ENCODE measurements at places on chromosomes 3 and 15.
A peak's percentile ranks its signal among the peaks of the same experiment; 100 is the strongest.

- DNase-seq = peak; percentile 45
Observed at GRCh38 chr3:123344175-123344906, 104.5 kb downstream of the ADCY5 start.

DNA sequence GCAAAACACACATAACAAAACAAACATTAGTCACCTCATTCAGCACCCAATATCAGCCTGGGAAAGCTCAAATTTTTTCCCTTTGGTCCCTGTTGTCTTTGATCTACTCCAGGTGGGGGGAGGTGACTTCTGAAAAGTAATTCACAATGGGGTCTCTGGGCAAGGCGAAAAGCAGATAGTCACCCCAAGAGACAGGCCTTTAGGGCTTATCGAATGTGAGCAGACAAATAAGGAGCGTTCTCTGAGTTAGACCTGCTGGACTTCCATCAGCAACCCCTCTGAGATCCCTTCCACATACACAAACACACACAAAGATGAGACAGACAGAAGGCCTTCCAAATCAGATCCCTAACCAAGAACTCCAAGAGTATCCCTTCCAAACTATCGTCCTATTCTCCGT, 171.0 kb upstream of the SMAD3 start:
- no peak for DNase-seq

DNA sequence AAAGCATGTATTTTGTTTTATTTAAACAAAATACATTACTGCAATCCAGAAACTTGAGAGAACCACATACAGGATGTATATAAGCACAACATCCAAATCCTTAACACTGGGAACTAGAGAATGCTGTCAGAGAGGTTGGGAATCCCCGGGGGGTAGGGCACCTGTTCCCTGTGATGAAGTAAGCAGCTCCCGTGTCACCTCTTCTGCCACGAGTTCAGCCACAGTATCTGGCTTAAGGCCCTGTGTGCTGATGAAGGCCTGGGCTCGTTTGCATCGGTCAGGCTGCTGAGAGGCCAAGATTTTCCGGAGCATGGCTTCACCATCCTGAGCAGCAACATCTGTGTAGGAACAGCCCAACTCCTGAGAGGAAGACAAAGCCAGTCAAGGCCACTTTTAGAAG, 36.4 kb downstream of the EIF3J start:
- DNase-seq = no peak

DNA sequence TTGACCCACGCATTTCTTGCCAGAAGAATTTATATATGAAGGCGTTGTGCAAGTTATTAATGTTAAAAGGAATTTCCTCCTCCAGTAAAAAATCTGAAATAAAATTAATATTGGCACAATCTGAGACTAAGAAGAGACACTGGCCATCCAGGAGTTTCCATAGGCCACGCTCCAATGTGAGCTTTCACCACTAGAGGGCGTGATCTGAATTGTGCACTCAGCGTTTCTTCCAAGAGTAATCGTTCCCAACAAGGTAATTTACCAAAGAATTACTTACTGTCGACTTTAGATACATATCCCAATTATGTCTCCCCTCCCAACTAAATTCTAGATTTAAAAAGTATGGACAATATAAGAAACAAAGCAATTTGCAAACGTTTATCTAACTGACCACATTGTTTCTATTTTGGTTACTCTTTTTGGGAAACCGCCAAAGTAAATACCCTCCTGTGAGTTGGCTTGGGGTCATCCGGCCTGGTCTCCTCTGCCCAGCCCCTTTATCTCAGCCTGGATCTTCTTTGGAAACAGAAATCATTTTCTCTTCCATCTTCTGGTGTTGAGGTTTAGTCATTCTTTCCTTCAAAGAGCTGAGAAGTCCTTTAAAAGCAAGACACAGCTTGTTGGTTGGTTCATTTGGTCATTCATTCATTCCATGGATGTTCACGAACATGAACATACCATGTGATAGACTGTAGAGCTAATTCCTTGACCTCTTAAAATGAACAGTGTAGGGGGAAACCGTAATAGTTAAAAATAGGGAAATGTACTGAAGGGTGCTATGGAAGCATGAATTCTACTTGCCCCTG, 26.2 kb downstream of the POLR2M start:
- DNase-seq = peak; percentile 89

DNA sequence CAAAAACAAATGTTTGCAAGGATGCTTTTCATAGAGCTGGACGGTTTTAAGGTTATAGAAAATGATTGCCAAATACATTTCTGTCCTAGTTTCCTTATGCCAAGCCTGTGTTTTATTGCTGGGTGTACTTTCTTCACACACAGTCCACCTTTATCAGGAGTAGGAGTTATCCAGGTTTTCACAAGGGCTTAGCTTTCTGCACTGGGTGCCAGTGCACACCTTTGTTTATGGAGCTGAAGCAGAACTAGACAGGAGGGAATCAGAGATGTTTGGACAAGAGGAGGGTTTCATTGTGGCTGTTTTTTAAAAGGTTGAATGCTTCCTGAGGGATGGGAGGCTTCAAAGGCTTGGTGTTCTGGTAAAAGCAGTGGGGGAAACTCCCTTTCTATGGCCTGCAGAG, 29.5 kb upstream of the FAM3D start:
- no peak for DNase-seq

GRCh38 chr3:42195879-42196330, 70.1 kb downstream of the CCK start:
- no peak for DNase-seq

GRCh38 chr3:41338276-41338675, 139.0 kb downstream of the CTNNB1 start:
- no peak for DNase-seq

DNA sequence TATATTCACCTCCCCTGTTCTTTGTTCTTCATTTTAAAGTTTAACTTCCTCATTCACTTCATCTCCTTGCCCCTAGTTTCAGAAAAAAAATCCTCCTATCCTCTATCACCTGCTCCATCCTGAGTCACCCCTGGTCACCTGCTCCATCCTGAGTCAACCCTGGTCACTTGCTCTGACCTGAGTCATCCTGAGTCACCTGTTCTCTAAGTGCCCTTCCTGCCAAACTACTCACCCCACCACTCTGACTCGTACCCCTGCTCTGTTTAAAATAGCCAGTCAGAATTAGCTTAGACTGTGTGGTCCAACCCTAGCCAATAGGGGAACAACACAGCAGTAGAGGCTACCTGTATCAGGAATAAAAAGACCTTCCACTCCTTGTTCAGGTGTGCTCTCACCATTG, 716.9 kb downstream of the ZBBX start:
- DNase-seq = no peak

- DNase-seq = no peak
Observed at GRCh38 chr3:127175272-127175671, 17.7 kb upstream of the PRR23E start.

DNA sequence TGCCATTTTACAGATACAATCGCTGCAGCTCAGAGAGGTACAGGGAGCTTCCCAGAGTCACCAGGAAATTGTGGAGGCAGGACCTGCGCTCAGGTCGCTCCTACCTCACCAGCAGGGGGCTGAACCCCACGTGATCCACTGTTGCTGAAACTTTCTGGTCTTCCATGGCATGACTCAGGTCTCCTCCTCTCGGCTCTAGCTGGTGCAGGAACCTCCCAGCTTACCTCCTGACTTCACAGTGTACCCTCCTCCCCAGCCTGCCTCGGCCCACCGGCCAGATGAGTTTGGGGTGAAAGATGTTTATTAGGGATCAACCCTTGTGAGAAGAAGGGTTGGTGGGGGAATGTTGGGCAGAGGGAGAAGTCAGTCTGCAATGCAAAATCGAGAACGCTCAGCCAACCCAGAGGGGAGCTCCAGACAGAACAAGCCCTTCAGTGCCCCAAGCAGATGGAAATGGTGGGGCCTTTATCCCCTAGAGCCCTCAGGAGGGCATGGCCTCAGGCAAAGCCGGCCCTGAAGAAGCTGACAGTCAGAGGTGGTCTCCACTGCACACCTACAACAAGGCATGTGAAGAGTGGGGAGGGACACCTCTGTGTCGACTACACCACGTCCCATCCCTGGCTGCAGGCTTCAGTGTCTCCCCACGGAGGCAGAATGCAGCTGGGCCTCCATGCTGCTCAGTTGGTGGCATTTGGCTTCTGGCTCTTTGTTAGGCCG, 118.6 kb upstream of the PRR20G start:
- peak; percentile 50 for DNase-seq

DNA sequence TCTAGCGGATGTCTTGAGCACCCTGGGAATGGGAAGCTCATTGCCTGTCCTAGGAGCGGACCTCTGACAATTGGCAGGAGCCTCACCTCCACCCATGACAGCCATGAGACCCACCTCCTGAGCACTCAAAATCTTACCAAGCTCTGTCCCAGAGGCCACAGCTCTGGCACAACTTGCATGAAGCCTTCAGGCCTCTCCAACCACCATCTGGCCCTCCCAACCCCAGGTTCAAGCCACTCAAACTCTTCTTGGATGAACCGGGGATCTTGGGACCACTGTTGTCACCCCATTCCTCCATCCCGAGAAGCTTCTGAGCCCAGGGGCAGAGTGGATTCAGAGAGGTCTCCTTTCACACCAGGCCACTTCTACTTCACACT, 1.5 kb downstream of the VIPR1 start:
- no peak for DNase-seq

DNA sequence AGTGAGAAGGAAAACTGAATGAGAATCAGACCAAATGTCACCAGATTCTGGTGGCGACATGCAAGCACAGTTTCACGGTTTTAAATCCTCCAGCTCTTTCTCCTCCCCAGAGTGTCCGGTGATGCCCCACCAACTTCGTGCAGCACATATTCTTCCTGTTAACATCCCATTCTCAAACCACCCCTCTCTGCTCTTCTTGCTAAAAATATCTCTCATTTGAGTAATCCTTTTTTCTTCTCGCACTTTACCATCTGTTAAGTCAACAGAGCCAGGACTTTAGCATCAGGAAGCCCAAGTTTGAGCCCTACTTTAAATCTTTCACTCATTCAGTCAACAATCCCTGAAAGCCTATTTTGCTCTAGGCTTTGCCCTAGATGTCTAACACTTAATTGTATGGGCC, 68.2 kb upstream of the VGLL4 start:
- no peak for DNase-seq

DNA sequence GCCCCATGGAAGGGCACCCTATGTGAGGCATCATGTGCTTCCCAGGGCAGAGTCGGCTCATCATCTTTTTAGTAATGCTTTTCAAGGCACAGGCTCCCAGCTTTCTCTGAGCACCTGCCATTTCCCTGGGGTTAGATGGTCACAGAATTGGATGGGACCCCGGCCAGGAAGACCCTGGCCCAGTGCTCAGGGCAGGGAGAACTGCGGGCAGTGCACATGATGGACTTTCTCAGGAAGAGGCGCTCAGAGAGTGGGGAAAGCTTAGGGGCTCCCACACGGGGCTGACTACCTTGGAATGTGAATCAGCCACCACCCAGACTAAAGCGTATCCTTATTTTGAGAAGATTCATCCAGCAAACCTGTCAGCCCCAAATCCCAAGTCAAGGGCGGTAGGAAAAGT, 16.5 kb upstream of the SKOR1 start:
- no peak for DNase-seq

DNA sequence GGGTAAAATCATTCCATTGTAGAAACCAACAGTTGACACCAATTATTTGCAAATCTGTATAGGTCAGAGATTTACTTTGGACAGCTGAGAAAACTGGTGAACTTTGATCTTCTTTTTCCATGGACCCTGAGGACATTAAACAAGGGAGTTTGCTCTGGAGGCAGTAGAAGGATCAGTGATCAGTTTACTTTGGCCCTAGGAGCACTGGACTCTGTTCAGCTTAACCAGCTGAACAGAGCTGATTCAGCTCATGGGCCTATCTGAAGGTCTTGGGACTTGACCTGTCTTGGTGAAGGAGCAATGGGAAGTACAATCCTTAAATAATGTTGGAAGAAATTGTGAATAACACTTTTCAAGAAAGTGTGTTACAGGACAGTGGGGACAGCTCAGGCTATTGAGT, 15.2 kb upstream of the TF start:
- DNase-seq = no peak

DNA sequence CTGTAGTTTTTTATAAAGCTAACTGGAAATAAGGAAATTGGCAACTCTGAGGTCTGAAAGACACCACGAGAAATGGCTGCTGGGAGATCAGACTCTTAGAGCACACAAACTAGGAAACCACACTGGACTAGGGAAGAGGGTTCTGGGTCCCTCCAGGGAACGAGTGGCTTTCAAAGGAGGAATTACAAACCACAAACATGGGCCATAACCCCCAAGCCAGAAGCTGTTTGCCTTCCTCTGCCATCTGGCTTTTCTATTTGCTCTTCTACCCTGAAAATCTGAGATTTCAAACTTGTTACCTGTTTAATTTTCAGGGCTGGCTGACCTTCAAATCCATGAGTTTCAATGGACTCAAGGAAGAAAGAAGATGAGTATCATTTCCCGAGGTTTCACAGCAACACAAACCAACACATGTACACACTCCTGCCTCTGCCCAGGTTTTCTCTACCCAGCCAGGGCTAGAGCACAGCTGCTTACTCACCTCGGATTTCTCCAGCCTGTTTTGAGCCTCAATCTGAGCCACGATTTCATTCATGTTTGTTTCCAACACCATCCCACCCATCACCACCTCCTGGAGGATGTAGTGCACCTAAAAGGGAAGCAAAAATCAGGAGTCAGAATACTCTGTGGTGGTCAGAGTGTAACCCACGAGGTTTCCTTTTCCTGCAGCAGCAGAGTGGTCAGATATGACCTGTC, 22.6 kb upstream of the ANPEP start:
- DNase-seq = no peak

DNA sequence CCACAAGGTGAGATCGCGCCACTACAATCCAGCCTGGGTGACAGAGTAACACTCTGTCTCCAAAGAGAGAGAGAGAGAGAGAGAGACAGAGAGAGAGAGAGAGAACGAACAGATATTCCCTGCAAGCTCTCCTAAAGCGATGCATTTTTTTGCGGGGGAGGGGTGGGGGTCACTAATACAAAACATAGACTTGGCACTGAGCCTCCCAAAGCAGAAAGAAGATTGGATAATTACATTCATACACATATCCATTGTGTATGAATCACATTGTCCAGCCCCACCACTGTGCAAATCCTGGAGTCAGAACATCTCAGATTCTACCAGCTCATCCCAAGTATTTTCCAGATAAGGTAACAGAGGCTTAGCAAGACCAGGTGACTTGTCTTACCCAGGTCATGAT, 459.9 kb downstream of the MAGI1 start:
- DNase-seq = no peak

- DNase-seq = no peak
Observed at GRCh38 chr3:30620402-30621360, 14.3 kb downstream of the TGFBR2 start.

- no peak for DNase-seq
Observed at GRCh38 chr15:22948056-22948455, 32.1 kb downstream of the CYFIP1 start.

DNA sequence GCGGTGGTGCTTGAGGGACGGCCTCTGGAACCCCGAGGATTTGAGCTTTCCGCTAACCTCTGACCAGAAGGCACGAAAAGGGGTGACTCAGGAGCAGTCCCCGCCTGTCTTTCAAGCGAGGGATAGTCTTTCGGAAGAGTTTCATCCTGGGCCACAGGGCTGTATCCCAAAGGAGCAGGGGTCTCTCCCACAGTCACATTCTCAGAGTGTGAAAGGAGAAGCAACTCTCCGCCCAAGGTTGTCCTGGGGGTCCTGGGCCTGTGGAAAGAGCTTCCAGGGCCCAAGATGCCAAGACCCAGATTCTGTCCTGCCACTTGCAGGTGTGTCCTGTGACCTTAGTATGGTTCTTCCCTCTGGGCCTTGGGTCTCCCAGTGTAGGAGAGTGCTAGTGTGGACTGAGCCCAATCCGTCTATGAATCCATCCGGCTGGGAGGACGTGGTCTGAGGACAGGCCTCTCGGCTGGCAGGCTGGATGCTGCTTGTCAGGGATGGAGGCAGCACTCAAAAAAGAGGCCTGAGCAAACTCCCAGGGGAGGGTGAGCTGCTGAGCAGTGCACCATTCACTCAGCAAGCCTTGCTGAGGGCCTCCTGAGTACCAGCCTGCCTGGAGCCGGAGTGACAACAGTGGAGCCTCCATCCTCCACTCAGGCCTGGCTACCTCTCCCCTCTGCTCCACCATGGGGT, 1.6 kb upstream of the DUSP7 start:
- no peak for DNase-seq

Data from GM23338 (cell line).